ENCODE measurements at places on chromosomes 7 and 10. TPM values are rescaled to one million over a fixed set of nuclear protein-coding genes. Genes with fewer than 3 reads are reported as not detected.

MEST gene
- 270 TPM for total RNA-seq

GET4 gene
- 124 TPM for total RNA-seq

- no peak for DNase-seq
Measured at GRCh38 chr10:15625261-15625660, 94.5 kb downstream of the ITGA8 start.

DNA sequence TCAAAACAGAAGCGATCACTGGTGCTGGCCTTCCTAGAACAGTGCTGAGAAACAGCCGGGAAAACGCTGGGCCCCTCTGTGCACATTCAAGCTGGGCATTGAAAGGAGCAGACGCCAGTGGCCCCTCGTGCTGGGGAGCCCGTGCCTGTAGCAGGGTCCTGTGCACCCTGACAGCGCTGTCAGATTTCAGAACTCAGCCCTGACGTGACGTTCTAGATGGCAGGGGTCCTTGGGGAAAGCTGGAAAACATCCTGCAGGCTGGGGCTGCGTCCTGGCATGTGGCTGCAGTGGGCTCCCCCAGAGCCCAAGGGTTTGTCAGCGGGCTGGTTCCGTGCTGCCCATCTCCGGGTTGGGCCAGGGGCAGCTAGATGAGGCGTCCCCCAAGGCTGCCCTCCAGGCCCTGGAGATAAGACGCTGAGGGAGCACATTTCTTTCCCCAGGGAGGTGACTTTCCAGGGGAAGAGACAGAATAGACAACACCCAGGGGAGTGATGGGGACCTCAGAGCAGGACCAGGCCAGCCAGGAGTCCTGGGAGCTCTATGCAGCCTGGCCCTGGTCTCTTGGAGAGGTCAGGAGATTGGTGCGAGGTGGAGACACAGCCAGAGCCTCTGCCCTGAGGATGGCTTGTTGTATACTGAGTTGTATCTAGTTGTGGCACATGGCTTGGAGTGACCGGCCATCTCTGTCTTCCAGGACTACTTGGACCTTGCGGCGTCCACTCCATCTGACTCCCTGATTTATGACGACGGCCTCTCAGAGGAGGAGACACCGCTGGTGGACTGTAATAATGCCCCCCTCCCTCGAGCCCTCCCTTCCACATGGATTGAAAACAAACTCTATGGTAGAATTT is 12.1 kb upstream of the CSGALNACT2 start:
- no peak for DNase-seq

GRCh38 chr10:36671607-36672006 is 453.8 kb upstream of the ANKRD30A start:
- DNase-seq, result no peak

SLC18A3 gene
- total RNA-seq, result not detected

DNA sequence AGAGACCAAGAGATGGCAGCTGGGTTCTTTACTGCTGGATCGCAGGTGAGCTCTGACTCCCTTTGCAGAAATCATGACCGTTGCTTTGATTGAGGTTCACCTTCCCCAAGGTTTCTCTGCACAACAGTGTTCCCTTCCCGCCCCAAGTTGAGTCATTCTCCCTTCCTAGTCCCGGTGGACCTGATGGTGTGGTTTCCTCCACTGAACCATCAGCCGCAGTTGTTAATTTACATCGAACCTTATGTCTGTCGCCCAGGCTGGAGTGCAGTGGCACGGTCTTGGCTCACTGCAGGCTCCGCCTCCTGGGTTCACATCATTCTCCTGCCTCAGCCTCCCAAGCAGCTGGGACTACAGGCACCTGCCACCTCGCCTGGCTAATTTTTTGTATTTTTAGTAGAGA is 5.8 kb downstream of the ZSCAN25 start:
- DNase-seq, result no peak

DNA sequence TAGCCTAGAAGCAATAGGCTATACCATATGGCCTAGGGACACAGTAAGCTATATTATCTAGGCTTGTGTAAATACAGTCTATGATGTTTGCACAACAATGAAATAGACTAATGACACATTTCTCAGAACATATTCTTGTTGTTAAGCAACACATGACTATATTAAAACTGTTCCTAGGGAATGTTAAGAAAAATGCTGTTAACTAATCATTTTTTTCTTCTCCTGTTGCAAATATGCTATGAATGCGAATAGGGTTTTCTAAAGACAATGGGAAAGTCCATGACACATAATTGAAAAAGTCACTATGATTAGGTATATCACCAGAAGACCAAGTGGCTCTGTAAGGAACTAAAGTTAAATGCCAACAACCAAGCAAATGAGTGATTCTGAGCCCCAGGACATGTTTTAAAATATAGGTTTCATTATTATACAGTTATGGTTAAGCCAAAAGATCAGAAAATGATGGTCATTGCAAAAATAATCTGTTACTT is 454.0 kb upstream of the SORCS1 start:
- no peak for DNase-seq

APBB1IP gene
- total RNA-seq, result 0.16 TPM
